M059J (cell line): ENCODE measurements at places on chromosomes 13 and 19.

GRCh38 chr13:26400545-26400944, 146.6 kb downstream of the CDK8 start:
- DNase-seq: no peak

GRCh38 chr13:105403086-105403485, 1132.4 kb downstream of the EFNB2 start:
- no peak for DNase-seq

- peak; percentile 30 for DNase-seq
Observed at GRCh38 chr13:27054760-27055159, 116.9 kb downstream of the USP12 start.

GRCh38 chr19:46181388-46181779, 33.3 kb downstream of the IGFL2 start:
- DNase-seq: peak; percentile 19

- no peak for DNase-seq
Observed at GRCh38 chr13:74335370-74335769, 201.2 kb upstream of the KLF12 start.

- no peak for DNase-seq
Observed at GRCh38 chr19:17337675-17338432, 501 bp downstream of the GTPBP3 start.

DNA sequence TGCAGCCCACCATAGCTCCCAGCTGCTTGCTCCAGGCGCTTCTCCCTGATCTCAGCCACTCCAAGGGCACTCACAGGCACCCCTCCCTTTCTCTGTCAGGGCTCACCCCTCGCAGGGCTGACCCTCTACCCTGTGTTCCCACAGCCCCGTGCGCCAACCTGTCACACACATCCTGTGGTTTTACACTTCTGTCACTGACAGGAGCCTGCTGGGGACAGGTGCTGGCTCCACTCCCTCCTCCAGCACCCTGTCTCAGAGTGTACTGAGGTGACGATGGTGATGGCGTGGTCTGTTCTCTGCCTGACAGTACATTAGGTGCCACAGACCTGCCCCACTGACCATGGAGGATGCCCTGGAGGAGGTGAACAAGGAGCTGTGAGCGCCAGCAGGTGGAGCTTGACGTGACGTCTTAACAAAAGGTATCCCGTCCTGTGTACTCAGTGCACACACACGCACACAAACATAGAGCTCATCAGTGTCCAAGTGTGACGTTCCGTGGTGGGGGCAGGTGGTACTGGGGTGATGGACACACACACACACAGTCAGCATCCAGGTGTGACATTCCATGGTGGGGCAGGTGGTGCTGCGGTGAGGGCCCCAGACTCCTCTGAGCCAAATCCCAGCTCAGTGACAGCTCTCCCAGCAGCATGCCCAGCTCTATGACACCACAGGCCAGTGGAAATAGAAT, 20.9 kb downstream of the C19orf44 start:
- no peak for DNase-seq

- no peak for DNase-seq
Observed at GRCh38 chr13:107376341-107377125, 808.6 kb upstream of the ARGLU1 start.

- no peak for DNase-seq
Observed at GRCh38 chr13:93750676-93751075, 524.1 kb downstream of the GPC6 start.

DNA sequence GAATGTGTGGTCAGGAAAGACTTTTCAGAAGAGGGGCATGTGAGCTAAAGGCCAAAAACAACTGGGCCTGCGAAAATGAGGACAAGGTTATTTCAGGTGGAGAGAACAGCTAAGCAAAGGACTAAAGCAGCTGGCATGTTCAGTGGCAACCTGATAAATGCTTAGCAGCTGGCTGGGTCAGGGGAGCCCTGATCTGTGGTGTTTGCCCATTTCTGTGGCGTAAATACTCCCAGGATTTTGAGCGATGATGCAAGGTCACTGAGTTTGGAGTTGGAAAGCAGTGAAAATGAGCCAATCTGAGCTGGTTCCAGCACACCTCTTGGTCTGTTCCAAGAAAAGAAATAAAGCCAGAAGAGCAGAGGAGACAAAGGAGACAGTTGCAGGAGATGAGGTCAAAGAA, 704.3 kb downstream of the UQCRFS1 start:
- no peak for DNase-seq

- no peak for DNase-seq
Observed at GRCh38 chr13:99867535-99868257, 103.9 kb downstream of the ZIC5 start.

GRCh38 chr13:113800576-113800926, 41.5 kb downstream of the TMEM255B start:
- no peak for DNase-seq

DNA sequence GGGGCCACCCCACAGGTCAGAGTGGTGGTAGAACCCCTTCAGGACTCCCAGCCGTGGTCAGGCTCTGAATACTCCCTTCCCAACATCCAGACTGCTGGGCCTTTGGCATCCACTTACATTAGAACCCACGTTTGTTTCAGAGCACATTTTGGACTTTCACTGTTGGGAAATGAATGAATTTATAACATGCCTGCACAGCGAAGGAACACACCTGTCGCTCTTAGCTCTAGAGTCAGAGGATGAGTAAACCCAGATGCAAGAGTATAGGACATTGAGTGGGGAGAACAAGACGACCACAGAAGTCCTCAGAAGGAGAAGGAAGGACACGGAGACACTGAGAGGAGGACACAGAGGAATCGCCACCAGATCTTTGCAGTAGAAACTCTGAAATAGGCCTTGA, 30.9 kb downstream of the SHISA2 start:
- DNase-seq: no peak

DNA sequence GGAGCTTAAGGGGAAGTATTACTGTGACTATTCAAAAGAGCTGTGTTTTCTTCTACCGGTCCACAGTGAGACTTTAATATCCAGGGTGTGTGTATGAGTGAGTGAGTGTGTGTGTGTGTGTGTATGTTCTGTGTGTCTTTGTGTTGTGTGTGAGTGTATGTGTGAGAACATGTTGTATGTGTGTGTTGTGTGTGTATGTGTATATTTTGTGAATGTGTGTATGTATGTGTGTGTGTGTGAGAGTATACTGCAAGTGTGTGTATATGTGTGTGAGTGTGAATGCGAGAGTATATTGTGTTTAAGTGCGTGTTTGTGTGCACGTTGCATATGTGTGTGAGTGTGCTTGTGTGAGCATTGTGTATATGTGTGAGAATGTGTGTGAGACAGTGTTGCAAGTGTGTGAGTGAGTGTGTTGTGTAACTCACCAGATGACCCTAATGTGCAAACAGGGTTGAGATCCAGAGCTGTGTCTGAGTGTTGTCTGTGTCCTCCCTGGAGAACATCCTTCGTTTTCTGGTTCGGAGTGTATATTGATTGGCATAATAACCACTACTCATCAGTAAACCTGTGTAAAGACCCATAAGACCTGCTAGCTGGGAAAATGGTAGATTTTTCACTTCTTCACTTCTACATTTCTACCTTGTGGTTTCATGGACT, 101.1 kb upstream of the RNF113B start:
- no peak for DNase-seq

GRCh38 chr19:52946322-52947310, 16.1 kb downstream of the ZNF816 start:
- DNase-seq: no peak

- DNase-seq: no peak
Observed at GRCh38 chr13:109207622-109208021, 578.2 kb downstream of the MYO16 start.

DNA sequence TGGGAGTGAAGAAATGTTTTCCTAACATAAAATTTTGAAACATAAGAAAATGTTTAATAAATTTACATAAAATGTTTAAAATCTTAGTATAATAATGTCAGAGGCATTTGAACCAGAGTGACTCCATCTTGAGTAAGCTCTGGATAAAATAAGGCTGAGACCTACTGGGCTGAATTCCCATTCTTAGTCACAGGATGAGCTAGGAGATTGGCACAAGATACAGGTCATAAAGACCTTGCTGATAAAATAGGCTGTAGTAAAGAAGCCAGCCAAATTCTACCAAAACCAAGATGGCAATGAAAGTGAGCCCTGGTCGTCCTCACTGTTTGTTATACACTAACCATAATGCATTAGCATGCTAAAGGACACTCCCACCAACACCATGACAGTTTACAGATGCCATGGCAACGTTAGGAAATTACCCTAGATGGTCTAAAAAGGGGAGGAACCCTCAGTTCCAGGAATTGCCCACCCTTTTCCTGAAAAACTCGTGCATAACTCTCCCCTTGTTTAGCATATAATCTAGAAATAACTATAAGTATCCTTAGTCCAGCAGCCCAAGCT, 1184.0 kb downstream of the UQCRFS1 start:
- no peak for DNase-seq

GRCh38 chr19:3479177-3479833, 1.0 kb downstream of the SMIM24 start:
- no peak for DNase-seq

DNA sequence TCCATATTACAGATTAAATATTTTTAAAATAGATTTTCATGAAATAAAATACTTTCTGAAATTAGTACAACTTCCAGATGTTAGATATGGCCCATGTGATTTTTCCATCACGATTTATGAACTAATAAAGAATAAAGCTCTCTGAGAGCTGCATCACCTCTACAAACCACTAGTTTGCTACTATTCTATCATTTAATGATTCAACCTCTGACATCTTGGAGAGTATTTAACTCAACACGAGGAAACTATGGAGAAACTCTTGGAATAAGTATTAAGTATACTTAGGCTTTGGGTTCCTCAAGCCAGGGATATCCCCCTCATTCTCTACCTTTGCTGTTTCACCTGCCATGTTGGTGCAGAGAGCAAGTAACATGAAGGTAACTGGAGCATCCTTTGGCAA, 55.7 kb downstream of the DACH1 start:
- no peak for DNase-seq

GRCh38 chr13:59623206-59623915, 540.4 kb downstream of the DIAPH3 start:
- DNase-seq: no peak

DNA sequence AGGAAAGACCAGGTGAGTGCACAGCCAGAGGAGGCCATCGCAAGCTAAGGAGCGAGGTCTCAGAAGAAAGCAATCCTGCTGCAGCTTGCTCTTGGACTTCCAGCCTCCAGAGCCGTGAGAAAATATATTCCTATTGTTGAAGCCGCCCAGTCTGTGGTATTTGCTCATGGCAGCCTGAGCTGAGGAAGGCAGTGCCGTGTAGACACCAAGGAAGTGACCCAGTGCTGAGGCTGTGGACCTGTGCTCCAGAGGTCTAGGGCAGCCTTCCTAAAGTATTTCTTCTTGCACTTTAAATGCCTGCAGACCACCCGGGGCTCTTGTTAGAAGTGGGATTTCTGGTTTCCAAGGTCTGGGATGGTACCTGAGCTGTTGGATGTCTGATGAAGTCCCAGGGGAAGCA, 158.5 kb upstream of the KL start:
- DNase-seq: no peak

DNA sequence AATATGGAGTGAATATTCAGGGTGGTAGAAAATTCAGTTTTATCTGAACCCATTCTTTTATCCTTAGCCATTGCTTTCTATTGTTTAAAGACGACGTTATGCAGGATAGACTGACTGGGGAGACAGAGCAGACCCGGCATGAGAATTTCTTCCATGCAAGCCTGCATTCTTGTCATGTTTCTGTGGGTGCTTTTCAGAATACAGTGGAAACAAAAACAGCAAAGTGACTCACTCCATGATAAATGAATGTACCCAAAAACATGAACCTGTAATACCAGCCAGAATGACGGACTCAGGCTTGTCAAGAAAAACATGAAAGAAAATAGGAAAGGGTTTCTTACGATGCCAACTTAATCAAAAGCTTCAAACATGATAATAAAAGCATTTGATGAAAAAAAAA, 924.0 kb downstream of the EFNB2 start:
- peak; percentile 81 for DNase-seq

DNA sequence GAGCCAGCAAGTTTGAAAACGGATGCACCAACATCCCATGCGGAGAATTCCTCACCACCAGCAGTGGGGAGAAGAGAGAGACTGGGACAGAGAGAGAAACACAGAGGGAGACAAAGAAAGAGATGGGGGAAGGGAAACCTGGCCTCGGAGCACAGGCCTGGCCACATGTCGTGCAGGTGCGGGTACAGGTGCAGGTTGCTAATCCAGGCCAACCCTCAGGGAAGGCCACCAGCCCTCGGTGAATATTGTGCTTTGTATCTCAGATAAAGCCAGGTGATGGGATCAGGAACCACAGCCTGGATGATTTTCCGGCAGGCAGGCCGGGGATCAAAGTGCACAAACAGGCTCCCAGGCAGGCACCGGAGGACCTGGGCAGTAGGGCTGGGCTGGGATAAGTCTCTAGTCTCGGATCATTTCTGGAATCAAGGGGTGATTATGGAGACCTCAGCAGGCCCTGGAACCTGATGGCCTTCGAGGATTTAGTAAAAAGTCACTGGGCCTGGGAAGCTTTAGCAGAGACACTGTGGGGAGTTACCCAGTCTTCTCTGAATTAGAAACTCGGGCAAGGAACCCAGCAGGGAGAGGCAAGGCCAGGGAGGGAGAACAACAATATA, 3.7 kb downstream of the GAS6 start:
- no peak for DNase-seq

DNA sequence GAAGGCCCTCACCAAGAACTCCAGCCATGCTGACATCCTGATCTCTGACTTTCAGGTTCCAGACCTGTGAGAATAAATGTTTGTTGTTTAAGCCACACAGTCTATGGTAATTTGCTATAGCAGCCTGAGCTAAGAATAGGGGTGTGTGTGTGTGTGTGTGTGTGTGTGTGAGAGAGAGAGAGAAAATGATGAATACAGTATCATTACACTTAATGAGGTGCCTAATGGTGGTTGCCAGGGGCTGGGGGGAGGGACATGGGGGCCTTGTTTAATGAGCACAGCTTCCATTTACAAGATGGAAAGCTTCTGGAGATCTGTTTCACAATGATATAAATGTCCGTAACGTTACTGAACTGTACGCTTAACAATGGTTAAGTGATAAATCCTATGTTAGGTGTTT, 53.8 kb upstream of the LATS2 start:
- no peak for DNase-seq

- no peak for DNase-seq
Observed at GRCh38 chr19:13100031-13100588, 2.5 kb downstream of the LYL1 start.

GRCh38 chr19:7605490-7606222, 10.0 kb downstream of the CAMSAP3 start:
- peak; percentile 47 for DNase-seq

- DNase-seq: no peak
Observed at GRCh38 chr19:29741776-29742175, 26.7 kb upstream of the C19orf12 start.

DNA sequence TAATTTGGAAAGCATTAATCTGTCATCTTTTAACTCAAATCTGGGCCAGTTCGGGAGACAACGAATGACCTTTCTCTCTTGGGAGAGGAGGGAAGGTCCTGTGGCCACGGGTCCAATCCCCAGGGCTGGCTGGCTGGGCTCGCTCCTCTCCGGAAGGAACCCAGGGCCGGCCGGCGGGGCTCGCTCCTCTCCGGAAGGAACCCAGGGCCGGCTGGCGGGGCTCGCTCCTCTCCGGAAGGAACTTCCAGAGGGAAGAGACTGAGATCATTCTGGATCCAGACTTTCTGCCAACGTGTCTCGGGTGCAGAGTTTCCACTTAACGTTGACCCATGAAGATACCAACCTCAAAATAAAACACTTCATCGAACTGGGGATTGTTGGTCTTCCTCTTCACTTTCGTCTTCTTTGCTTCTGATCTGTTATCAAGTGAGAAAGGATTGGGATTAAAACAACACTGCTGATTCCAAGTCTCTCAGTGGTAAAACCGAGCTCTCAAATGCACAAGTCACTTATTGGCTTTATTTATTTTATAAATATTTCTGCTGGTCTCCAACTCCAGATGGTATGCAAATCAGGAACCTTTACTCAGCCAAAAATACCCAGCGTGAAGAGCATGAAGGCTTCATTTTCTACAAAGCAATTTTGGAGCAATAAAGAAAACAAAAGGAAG, 53.3 kb upstream of the C13orf46 start:
- no peak for DNase-seq
